ENCODE measurements at places on chromosomes 4 and X. TPM values are rescaled to one million over a fixed set of nuclear protein-coding genes. Genes with fewer than 3 reads are reported as not detected.

GRCh38 chr4:23920716-23921446 lies 31.0 kb upstream of the PPARGC1A start:
- H3K27me3 ChIP-seq = no peaks in the 10 kb centered on the region
- DNase-seq = no peak
- H3K27ac ChIP-seq = no peak overlapping the region
- no peak overlapping the region for H3K4me3 ChIP-seq

DNA sequence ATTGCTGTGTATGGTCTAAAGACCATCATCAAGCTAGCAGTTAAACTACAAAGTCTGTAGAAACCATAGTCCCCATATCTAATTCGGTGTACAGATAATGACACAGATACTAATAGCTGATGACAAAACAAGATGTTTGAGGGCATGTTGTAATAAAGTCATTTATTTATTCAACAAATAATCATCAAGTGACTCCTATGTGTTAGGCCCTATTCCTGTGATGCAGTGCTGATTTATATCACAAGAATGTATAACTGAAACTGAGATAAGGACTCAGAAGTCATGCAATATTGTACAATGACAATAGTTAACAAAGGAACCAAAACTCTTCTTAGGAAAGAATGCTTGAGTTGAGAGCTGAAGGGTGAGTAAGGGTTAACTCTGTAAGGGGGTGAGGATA lies 315.0 kb upstream of the NR3C2 start:
- no peak overlapping the region for H3K4me3 ChIP-seq
- DNase-seq = no peak
- no peak overlapping the region for H3K27ac ChIP-seq
- H3K27me3 ChIP-seq = no peaks in the 10 kb centered on the region
- no peaks in the 10 kb centered on the region for H3K36me3 ChIP-seq

DNA sequence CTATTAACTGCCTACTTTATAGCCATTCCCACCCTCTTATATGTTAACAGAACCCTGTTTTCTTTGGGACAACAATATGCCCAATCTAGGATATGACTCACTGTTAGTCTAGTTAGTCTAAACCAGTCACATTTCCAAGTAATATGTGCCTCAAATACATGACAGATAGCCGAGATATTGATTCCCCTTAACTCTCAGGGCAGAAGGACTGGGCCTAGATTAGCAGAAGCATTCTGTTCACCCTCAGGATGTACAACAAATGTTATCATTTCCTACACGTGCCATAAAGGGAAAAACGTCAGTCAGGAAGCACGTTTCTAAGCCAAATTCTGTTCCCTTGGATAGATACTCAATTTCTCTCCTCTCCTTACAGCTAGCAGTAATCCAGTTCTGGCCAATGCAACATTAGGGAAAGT lies 114.1 kb downstream of the SLC10A7 start:
- no peaks in the 10 kb centered on the region for H3K27me3 ChIP-seq
- no peak overlapping the region for H3K4me3 ChIP-seq
- no peak overlapping the region for H3K27ac ChIP-seq

DNA sequence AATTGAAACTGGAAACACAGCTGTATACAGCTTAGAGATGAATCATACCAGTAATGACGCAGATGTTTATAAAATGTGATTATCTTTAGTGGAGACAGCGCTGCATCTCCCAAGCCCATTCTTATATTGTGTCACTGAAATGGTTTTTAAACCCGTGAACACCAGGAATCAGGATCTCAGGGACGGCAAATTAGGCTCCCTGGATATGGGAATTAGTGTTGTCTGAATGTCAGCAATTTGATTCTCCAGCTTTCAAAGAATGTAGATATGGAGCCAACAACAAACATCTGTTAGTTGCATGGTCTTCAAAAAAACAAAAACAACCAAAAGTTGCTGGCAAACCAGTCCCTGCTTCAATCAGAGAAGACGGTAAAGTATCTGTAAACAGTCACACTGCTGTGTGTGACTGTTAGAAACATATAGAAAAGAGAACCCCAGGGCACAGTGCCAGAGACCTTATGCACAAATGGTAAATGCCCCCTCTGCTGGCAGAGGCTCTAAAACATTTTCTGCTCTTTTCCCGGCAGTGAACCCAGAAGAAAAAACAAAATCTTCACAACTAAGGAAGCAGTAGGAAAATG lies 351.9 kb upstream of the FTHL17 start:
- no peak overlapping the region for H3K27ac ChIP-seq
- H3K27me3 ChIP-seq = no peaks in the 10 kb centered on the region
- H3K36me3 ChIP-seq = no peaks in the 10 kb centered on the region

Gene ATP2B3
- 0.27 TPM for total RNA-seq

- no peak overlapping the region for H3K4me3 ChIP-seq
- no peak for DNase-seq
- H3K27ac ChIP-seq = no peak overlapping the region
- H3K4me1 ChIP-seq = no peaks in the 10 kb centered on the region
- H3K36me3 ChIP-seq = no peaks in the 10 kb centered on the region
These were observed 21.7 kb upstream of the DCLK2 start for GRCh38 chr4:150056569-150056968.

DNA sequence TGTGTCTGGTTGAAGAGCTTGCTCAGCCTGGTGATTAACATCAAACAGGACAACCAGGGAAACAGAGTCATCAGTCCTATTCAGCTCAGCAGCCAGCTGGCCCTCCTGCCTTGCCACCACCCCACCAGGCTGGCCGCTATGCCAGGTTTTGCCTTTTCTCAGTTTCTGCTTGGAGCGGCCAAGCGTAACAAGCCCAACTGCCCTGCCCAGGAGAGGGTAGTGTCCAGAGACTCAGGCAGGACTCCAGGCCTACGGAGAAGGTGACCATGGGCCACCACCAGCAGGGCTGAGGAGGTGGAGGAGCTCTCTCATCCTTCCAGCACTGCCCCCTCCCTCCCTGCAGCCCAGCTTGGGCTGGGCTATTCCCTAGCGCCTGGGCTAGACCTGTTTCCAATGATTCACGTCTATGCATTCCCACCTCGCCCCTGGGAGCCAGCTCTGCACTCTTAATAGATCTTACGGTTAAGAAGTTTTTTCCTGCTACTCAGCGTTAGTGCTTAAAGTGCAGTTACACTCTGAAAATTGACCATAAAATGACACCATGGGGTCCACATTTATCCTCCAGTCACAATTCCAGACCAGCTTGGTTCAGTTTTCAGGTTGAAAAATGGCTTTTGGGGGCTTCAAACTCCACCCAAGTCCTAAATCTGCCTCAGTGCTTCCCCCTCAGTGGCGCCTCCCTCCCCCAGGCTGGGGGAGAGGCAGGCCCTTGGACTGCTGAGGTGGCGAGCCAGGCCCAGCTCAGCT lies 124.0 kb upstream of the PJA1 start:
- H3K4me3 ChIP-seq = no peak overlapping the region
- no peaks in the 10 kb centered on the region for H3K4me1 ChIP-seq
- no peaks in the 10 kb centered on the region for H3K27me3 ChIP-seq
- H3K27ac ChIP-seq = no peak overlapping the region
- no peak for DNase-seq

DNA sequence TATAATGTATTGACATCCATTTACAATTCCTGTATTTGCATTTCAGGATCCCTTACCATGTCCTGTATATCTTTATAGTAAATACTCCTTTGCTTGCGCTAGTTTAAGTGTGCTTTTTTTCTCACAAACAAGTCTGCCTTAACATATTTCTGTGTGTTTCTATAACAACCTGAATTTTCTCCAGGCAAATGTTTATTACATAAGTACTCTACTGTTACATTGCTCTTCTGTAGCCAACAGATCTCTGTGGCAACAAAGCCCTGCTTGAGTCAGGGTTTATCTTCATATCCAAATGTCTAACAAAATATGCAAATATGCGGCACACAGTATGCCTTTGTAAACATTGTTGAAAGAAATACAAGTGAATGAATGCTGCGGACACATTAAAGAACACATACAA lies 625.5 kb downstream of the TLL1 start:
- H3K4me1 ChIP-seq = no peaks in the 10 kb centered on the region
- no peaks in the 10 kb centered on the region for H3K36me3 ChIP-seq
- H3K27me3 ChIP-seq = peaks cover 2% of the 10 kb centered on the region
- H3K4me3 ChIP-seq = no peak overlapping the region

Gene SMIM10
- 11.8 TPM for total RNA-seq

Gene SRPK3
- 8.0 TPM for total RNA-seq

DNA sequence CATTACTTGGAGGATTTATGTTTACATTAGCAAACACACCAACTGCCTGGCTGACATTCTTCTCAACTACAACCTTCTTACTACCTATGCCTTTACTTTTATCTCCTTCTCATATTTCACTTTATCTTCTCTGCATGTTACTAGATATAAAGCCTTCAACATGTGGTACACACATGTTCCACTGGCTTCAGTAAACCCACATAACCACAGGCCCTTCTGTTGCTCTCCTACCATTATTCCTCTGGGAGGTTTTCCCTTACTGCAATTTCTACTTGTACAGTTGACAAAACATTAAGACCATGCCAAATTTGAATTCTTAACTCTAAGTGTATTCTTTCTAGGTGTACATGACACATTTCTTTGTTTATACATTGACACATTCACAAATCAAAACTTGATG lies 133.1 kb downstream of the ARAP2 start:
- H3K36me3 ChIP-seq = no peaks in the 10 kb centered on the region
- no peaks in the 10 kb centered on the region for H3K4me1 ChIP-seq
- no peak overlapping the region for H3K4me3 ChIP-seq
- H3K27me3 ChIP-seq = no peaks in the 10 kb centered on the region
- DNase-seq = no peak

Measured in aorta (tissue), 5 donors.